Omental fat pad (tissue), 4 donors: ENCODE measurements at places on chromosomes 3 and 15. TPM values are rescaled to one million over a fixed set of nuclear protein-coding genes. Genes with fewer than 3 reads are reported as not detected.

DNA sequence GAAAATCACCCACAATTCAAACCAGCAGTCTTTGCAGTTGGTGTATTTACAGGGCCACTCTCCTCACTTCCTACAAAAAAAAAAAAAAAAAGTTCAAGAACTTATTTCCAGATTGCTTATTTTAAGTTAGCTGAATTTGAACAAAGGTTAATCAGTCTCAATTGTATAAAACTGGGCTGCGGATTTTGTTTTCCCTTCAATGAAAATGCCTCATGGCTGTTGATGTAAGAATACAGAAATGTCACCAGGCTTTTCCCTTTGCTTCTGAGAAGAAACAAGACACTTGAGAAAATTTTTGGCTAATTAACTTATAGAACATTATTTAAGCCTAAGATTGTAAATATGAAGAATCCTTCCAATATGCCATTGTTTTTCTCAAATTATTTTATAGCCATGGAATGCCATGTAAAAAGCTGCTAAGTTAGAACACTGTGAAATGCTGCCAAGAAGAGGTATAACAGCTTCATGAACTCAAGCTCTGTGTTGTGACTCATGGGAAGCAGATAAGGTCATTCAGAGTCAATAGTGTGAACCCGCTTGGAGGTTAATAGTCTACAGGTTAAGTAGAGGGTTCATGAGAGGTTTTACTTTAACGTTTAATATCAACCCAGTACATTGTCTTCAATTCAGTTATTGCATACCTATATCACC is 84.3 kb upstream of the ABI3BP start:
- no peak for DNase-seq

The RNU5B-1 gene
- total RNA-seq = not detected

DNA sequence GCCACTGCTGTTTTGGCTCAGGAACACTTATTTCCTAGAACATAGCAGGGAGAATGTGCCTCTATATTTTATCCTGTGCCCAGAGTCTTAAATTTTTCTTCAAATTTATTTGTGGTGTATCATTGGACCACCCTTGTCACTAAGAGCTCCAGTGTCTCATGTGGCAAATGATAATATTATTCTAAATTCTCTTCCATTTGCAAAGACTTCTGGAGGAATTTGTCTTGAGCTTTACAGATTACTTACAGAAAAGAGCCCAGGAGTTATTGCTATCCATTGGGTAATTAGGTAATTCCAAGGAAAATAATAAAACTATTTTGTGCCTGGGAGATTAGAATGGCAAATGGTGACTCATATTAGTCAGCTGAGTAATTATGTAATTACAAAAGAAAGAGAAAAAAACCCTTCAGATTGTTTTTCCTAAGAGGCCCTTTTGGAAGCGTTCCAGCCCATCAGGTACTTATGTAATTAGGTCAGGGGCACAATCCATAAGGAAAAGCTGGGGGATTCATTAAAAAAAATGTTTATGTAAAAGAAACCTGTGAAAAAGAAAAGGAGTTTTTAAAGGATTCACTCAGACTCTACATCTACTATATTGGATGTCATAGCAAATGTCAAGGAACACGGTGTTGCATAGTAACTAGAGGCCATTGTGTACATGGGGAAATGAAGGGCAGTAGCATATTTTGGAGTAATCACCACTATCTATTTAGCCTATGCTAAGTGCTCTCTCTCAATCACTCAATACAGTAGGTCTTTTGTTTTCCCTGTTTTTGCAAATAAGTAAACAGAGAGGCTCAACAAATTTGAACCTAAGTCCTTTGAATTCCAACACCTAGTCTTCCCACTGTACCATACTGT is 380.9 kb upstream of the RARB start:
- DNase-seq = no peak

DNA sequence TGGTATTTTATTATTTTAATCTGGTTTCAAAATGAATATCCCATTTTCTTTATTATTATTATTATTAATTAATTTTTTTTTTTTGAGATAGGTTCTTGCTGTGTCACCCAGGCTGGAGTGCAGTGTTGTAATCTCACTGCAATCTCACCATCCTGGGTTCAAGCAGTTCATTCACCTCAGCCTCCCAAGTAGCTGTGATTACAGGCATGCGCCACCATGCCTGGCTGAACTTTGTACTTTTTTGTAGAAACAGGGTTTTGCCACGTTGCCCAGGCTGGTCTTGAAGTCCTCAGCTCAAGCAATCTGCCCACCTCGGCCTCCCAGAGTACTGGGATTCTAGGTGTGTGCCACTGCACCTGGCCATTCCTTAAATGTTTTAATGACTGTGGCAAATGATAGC is 28.6 kb downstream of the DAG1 start:
- no peak for DNase-seq

The SELENOS gene
- total RNA-seq = 99.4 TPM

DNA sequence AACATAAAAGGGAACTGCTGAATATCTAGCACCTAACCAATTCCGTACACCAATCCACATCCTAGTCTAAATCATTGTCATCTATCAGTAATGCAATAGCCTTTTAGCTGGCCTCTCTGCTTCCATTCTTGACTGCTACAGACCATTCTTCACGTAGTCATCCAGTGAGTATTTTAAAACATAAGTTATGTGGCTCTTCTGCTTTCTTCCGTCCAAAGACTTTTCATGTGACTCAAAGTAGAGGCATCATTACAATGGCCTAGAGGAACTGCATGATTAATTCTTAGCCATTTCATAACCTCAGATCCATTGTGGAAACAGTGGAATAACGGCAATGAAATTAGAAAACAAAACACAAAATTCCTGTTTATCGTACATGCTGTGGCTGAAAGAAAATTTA is 88.9 kb upstream of the CBLB start:
- DNase-seq = no peak
